Stimulated activated CD4-positive, alpha-beta T cell treated with anti-CD3 and anti-CD28 coated beads, TNF-alpha, amount 100 ng/mL, for 1 hour (primary cell): ENCODE measurements at places on chromosomes 5 and 9.

DNA sequence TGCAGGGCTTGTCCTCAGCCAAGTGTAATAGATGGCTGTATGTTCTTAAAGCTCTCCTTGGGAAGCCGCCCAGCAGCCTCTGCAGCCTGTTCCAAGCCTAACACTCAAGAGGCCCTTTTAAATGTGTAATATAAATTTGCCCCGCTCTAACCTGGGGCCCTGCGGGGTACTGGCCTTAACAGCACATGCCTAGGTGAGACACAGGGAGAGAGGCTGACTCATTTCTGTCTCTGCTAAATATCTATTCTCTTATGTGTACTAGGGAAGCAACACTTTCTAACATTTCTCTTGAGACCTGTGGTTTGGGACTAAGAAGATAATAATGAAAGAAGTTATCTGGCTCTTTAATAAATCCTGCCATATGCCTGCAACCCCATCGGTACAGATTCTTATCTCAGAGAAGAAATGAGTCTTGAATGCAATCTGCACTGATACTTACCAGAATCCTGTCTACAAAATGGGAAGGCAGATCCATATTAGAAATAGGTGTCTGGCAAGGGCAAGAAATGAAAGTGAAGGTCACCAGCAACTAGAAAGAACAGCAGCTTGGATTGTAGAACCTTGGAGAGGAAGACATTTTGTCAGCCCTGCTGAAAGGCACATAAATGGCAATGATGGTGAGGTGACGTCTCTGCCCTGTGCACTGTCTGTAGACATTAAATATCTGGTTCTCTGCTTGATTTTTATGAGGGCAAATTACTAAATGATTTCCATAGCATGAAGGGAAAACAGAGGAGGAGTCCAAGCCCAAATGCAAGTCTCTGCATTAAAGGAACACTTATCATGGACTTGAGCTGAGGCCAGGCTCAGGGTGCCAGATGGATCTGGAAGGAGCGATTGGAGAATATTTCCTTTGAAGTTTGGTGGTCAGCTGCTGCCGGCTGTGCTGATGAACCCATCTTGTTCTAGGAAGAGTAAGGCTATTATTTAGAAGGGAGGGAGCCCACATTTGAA lies 14.5 kb upstream of the TGFBI start:
- no peak for DNase-seq

DNA sequence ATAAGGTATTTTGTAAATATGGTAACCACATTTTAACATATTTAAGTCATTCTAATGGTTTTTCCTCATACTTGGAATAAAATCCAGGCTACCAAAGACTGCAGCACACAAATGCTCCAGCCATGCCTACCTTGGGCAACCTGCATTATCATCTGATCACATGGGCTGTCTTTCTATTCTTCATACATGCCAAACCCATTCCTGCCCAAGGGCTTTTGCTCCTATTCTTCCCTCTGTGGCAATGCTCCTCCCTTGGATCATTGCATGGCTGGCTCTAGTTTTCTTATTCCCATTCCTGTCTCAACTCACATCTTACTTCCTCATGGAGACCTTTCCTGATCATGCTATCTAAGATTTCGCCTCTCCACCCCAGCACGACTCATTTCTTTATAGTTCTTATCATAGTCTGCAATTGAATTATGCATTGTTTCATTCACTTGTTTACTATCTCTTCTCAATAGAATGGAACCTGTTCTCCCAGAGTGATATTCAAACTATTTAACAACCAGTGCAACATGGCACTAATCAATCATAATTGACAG lies 54.9 kb upstream of the C5orf46 start:
- no peak for DNase-seq

DNA sequence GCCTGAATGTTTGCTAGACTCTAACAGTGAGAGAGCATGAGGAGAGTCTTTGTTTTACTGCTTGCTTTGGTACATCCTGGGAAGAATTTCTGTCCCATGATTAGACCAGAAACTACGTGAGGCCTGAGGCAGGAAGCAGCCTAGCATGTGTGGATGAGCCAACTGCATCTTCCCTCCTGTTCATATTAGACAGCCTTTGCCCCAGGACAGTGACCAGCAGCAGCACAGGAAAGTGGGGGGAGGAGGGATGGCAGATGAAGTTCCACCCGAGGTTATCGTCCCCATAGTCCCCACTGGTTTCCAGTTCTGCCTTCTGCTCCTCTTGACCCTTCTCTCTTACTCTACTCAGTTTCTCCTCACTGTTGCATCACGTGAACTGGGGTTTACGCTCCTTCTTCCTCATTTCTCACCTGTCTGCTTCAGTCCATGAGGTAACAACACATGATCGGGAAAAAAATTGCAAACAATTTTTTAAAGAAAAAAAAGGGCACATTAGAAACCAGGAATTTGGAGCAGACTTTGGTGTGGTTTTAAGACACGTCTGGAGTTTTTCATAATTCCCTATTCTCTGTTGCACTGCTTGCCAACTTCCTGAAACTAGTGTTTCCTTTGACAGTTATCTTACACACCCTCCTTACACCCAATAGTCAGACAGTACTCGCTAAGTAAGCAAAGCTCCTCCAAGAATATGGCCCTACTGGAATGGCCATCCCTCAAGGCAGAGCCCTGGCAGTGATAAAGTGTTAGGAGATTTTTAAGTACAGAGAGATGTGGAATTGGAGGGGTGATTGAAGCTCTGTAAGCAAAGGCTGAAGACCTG lies 84.1 kb downstream of the SNX18 start:
- DNase-seq: no peak

- no peak for DNase-seq
Observed at GRCh38 chr9:109886041-109886440, 106.0 kb downstream of the PALM2AKAP2 start.

DNA sequence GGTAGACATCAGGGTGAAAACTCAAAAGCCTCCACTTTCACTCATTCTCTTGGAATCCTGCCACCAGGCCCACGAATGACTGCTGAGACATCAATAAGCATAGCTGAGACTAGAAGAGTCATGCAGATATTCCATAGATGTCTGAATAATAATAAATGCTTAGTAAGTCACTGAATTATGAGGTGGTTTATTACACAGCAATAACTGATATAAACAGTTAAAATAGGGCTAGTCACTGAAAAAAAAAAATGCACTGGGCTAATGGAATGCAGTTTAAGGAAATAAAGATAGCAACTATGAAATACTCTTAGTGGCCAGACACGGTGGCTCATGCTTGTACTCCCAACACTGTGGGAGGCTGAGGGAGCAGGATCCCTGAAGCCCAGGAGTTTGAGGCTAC lies 262.8 kb upstream of the CDH6 start:
- DNase-seq: no peak

DNA sequence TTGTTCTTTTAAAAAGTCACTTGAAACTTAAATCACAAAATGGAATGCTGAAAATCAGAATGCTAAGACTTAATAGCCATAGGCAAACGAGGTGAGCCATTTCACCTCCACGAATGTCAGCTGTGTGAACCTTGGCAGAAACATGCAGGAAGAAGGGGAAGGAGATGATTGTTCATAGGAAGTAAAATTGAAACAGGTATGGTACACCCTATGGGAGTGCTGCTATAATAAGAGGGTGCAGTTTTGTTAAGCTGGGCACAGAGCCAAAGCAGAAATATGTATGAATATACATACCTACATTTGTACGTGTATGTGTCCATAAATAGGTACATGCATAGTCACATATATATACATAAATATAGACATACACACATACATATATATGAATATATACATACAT lies 51.0 kb upstream of the SPINK5 start:
- DNase-seq: no peak

DNA sequence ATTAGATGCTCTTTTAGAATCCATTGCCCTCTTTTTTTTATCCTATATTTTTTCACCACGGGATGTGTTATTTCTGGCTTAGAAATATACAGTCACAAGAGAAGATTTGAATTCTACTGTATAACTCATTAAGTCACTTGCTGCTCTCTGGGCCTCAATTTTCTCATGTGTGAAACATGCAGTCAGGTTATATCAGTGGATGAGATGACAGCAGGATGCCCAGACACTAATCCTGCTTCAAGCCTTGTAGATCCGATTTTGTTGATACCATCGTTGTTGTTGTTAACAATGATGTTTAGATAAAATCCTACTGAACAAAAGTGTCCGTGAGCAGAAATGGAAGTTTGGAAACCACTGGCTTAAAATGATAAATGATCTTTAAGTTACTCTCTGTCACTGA lies 421.9 kb upstream of the DMAC1 start:
- DNase-seq: no peak

- peak; percentile 44 for DNase-seq
Observed at GRCh38 chr5:110726249-110727024, at the start of gene TMEM232. TMEM232 (minus strand) TSS chr5:110726671; CDS start chr5:110667352, 59,319 bp downstream.

DNA sequence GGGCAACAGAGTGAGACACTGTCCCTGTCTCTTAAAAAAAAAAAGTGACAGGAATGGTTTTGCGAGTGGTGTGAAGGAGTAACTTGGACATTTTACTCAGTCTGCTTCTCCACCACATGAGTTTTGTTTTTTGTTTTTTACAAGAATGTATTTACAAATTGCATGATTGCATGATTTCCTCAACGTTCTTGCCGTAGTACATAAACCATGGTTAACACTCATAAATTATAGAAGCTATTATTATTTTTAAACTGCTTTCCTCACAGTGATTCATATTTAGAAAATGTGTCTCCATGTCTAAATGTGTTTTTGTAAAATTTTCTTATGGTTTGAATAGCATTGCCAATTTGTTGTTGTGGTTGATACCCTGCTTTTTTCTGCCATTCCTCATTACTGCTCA lies 220.0 kb downstream of the GOLPH3 start:
- no peak for DNase-seq

DNA sequence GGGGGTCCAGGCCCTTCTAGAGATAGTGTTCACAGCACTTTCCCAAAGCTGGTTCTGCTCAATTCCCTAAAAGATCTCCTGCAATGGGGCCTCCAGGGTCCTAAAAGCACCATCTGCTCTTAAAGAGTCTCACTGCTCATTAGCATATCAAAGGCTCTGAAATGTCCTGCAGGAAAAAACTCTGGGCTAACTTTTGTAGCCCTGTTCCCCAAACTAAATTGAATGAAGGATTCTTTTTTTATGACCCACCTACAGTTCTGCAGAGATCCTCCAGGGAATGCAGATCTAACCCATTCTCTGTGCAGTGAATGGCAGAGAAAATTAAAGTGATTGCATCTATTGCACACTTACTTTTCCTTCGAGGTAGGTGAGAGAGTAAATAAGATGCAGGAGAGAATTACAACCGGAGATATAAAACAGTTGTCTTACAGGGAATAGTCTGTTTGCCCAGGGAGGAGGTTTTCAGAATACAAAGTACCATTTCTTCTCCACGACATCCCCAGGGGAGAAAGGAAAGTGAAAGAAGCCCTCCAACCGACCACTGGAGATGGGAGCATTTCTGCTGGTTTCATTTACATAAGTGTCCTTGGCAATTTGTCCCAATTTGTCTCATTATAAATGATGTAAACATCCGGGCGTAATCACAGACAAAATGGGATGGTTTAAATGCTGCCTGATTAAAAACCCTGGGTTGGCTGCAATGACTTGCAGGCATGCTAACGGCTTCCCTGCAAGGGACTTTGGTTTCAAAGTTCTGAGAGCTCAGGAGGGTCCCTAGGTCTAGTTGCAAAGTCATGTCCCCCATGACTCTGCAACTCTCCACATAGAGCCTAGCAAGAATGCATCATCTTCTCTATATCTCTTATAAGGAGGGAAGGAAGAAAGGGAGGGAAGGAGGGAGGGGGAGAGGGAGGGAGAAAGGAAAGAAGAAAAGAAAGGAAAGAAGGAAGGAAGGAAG lies 114.0 kb downstream of the KCNIP1 start:
- DNase-seq: no peak

DNA sequence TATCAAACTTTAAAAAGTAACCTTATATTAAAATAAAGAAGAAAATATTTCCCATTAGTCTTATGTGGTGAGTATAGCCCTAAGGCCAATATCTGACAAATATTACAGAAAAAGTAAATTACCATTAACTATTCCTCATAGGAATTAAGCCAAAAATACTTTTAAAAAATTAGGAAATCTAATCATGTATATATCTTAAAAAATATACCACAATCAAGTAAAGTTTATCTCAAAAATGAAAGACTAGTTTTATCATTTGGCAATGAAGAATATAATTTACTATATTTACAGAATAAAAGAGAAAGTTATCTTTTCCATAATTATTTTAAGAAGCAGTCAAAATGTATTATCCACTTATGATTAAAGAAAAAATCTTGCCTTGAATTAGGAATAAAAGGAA lies 458.8 kb upstream of the ZNF462 start:
- DNase-seq: no peak

GRCh38 chr5:38163636-38164237 lies 94.6 kb upstream of the EGFLAM start:
- no peak for DNase-seq

- no peak for DNase-seq
Observed at GRCh38 chr5:88661806-88662207, 221.2 kb downstream of the MEF2C start.

DNA sequence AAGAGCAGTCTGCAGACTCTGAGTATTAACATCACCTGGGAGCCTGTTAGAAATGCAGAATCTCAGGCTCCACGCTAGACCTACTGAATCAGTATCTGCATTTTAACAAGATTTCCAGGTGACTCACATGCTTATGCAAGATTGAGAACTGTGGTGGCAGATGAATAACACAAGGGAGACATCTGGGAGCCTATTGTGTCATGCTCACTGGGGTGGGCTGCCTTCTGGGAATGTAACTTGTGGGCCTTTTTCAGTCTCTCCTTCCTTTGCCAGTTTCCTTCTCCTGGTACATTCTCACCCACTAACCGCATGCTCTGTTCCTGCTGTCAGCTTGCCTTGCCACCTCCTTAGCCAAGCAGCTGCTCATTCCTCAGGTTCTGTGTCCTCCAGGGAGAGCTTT lies 176.6 kb upstream of the C9orf72 start:
- no peak for DNase-seq
